ENCODE measurements at places on chromosomes 7 and 10.

GRCh38 chr10:119919826-119920225, 27.3 kb downstream of the SEC23IP start:
- DNase-seq, result no peak

DNA sequence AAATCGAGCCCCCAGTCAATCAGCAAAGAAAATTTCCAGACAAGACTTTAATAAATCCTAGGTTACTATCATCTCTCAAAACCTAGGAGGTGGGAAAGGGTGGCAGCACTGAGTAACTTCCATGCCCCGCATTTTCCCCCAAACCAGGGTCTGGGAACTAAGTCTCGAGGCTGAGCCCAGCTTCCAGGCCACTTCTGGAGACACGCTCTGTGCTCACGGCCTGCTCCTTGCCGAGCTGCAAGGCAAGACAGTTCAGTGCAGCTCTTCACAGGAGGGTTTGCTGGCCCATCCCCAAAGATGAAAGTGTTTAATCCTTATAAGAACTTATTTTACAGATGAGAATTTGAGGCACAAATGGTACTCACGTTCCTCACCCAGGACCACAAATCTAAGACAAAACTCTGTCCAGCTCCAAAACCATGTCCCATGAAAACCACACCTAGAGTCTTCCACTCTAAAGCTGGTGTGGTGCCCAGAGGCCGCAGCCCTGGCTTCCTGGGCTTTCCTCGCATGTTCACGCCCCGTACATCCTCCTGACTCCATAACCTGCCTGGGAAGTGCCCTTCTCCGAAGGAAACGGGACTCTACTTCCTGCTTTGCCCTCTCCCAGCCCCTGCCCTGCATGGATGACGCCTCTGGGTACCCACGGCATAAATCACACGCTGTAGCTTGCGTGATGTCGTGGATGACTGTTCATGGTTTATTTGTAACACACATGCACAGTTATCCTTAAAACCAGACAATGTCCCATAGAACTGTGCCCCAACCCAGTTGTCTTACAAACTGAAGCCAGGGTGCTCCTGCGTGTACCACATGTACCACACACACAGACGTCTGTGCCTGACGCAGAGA, 201.2 kb downstream of the DIP2C start:
- no peak for DNase-seq

DNA sequence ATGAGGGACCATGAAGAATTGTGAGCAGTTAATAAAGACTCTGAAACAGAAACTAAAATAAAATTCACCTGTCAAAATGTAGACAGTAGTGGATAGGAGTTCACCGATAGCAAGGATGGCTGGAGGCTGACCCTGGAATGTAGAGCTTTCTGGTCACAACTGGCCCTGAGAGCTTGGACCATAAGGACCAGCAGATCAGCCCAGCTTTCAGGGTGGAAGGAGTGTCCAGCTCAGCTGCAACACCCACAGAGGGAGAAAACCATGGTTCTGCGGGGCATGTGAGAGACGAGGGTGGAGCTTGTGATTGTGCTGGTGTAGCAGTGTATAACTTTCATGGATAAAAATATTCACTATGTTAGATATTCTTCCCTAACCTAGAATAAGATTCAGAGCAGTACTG, 199.9 kb downstream of the KCND2 start:
- DNase-seq, result no peak

DNA sequence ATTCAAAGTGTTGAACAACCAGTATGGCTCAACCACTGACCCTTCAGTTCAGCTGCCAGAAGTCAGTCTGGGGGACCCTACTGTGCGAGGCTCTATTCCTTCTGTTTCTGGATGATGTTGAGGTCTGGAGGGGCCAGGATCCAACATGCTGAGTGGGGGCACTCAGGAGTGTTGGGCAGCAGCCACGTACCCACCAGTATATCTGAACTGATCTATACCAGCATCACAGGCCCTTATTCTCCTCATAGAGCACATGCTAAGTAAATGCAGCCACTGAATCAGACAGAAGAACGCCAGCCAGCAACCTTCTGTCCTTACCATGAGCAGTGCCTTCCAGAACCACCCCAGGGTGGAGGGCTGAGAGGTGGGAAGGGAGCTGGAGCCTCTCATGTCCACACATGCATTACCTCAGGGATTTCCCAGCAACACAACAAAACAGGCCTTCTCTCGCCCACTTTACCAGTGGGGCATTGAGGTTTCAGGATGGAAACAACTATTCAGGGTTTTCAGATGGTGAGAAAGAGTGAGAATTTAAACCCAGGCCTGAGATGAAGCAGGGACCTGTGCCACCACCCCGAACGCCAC, 6.8 kb upstream of the MSMB start:
- no peak for DNase-seq

DNA sequence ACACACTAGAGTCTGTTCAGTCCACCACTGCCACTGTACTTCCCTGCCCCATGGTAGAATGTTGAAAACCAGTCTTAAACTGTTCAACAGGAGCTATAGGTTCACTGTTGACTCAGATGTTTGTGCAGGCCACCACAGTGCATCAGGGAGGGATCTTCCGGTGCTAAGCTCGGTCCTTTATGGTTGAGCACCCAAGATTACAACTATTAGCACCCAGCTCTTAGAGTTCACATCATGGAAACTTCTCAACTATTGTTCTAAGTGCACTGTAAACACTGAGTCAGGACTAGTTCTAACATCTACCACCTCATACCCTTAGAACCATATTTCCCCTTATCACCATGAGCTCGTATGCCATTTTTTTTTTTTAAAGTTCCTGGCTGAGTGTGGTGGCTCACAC, 97.1 kb upstream of the MXI1 start:
- DNase-seq, result no peak

GRCh38 chr7:132797152-132797551, 220.9 kb upstream of the PLXNA4 start:
- no peak for DNase-seq

DNA sequence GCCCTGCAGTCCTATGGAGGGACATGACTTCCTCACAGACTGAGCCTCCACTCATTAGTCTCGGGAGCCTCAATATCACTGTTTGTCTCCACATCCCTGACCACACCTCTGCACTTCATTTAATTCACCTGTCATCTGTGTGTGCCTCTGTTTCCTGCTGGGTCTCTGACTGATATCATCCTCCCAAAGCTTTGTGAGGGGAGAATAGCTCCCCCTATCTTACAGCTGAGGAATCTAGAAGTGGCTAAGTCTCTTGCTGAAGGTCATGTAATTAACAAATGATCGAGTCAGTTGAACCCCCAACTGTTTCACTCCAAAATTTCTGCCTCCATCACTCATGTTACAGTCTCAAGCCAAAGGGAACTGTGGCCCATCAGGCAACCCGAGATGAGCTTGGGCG, 5.5 kb upstream of the CPXM2 start:
- DNase-seq, result no peak

DNA sequence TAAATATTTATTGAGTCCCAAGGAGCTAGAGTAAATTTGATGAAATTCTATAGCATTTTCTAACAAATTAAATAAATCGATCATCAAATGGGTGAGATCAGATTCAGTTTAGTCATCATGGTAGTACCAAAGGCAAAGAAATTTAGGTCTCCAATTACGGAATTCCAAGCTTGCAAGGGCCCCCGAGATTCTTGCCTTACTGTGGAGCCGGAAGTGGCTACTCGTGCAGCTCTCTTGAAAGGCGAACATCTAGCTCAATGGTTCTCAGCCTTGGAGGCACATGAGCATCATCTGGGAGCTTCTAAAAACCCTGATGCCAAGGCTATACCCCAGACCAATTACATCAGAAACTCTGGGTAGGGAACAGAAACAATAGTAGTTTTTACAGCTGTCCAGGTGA, 117.9 kb upstream of the PRR15 start:
- no peak for DNase-seq

- no peak for DNase-seq
These were observed 536.1 kb upstream of the AUTS2 start for GRCh38 chr7:69062020-69062765.

DNA sequence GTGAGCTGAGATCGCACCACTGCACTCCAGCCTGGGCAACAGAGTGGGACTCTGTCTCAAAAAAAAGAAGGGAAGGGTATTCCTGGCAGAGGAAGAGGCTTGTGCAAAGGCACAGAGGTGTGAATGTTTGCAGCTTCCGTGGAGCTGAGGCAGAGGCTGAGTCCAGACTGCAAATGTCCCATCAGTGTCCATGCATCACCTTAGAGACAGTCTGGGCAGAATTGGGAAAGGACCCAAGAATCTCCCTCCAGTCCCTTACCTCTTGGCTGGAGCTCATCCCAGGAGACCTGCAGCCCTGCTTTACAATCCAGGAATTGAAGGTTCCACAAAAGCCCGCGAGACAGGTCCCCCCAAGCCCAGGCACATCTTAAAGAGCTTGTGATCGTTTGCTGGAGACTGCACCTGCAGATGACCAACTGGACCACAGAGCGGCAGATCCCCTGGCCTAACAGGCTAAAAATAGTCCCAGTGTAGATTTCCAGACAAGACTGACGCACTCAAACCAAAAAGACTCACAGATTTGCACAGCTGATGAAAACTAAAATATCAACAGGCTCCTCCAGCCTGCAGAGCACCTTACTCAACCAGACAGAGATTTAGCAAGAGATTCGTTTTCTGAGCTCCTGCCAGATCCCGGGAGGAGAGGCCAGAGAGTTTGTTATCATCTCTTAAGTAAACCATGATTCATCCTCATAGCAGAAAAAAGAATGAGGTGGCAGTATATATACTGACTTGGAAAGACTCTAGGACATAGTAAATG, 22.9 kb upstream of the NANOS1 start:
- DNase-seq, result no peak

GRCh38 chr7:129990403-129991192, 37.8 kb upstream of the UBE2H start:
- no peak for DNase-seq

DNA sequence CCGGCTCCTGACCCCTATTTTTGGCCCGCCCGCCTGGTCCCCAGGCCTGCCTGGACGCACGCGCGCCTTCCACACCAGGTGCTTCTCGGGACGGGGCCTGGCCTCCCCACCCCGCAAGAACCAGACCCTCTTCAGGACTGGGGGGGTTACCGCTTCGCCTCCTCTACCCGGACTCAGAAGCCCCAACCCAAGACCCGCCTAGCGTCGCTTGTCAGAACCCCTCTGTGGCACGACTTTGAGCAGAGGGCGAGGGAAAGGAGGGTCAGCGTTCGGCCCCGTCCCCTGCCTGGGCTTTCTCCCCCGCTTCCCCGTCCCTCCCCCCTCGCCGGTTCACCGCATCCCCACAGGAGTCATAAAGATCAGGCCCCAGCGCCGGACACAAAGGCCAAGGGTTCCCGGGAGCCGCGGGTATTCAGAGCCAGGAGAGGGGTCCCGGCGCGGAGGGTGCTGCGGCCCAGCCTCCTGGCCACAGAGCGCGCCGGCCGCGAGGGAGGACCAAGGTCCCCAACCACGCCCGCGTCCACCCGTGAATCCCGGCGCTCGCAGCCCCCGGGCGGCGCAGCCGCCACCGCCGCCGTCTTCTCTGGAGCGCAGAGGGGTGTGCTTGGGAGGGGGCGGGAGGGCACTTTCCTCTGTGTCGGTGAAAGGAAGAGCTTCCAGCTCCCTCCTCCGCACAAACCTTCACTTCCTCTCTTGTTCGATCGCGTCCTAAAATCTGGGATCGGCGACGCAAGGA, 351.9 kb downstream of the DNAJB6 start:
- DNase-seq, result no peak

DNA sequence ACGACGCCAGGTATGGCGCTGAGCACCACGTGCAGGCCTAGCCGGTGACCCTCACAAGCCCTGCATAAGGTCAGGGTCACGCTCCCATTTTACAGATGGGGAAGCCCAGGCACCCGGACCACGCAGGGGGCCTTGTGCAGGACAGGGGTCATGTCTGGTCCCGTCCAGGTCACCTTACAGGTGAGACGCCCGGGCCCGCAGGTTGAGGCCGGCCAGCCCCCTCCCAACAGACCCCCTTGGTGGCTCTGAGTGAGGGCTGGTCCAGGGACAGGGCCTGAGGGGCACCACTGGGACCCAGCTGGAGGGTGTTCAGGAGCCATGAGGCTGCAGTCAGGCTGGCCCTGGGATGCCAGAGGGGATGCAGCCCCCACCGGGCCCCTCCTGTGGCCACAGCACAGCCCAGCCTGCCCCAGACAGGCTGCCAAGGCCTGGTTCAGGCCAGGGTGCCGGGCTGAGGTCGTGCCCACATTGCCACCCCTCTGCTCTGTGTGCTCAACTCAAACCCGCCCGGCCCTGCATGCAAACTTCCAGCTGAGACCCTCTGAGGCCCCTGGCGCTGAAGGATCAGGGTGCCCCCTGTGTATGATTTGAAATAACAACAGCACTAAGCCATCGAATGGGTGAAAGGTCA, 69.0 kb downstream of the PWWP2B start:
- DNase-seq, result no peak

DNA sequence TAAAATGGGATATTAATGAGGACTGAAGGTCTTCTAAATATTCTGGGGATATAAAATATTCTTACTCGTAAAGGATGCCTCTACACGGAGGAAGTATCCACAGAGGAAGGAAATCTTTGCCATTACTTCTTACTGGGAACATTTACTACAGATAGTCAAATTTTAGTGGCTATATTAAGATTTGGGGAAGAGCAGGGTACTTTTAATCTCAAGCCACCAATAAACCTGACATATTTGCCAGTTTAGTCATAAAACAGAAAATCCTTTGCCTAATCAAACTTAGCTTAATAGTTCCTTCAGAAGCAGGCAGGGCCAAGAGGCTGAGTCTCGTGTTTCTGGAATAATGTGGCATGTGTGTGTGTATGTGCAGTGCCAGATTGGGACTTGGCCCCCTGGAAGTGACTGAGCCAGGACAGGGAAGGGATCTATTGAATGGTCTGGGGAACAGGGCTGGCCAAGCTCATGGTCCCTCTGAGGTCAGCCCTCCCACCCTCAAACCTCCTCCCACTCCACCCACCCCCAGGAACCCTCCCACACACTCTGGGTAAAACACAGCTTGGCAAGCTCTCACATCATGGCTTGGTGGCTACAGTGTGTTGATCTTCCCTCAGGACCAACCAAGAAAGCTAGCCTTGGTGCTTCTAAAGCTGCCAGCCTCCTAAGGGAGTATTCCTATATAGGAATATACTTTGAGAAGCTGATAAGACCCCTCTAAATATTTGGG, 1.6 kb upstream of the PIK3CG start:
- no peak for DNase-seq

- no peak for DNase-seq
These were observed 82.8 kb upstream of the ZNF32 start for GRCh38 chr10:43731486-43731885.

DNA sequence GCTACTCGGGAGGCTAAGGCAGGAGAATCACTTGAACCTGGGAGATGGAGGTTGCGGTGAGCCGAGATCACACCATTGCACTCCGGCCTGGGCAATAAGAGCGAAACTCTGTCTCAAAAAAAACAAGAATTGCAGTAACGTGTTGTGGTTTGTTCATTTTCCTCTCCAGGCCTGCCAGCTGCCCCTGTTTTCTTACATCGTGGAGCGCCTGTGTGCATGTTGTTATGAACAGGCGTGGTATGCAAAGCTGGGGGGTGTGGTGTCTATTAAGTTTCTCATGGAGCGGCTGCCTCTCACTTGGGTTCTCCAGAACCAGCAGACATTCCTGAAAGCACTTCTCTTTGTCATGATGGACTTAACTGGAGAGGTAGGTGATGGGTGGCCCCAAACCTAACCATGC, 52.1 kb downstream of the TRRAP start:
- no peak for DNase-seq

Data from activated T-helper 1 cell treated with anti-CD3 and anti-CD28 coated beads, Interleukin-2, amount 50 U/mL, for 16 hours (primary cell).